ENCODE measurements at places on chromosomes 5 and 9. TPM values are rescaled to one million over a fixed set of nuclear protein-coding genes. Genes with fewer than 3 reads are reported as not detected.

FAM169A gene
- total RNA-seq: 17.3 TPM

FST gene
- 215 TPM for total RNA-seq

CDKN2A gene
- total RNA-seq: 19.5 TPM

BSPRY gene
- 6.1 TPM for total RNA-seq

ITGA2 gene
- total RNA-seq: 97.1 TPM

PCDHGA3 gene
- 0.36 TPM for total RNA-seq

FPGS gene
- total RNA-seq: 60.6 TPM

CAVIN4 gene
- 0.43 TPM for total RNA-seq

SPATA31D4 gene
- not detected for total RNA-seq

Data from nasal cavity respiratory epithelium epithelial cell of viscerocranial mucosa (primary cell).